ENCODE measurements at places on chromosomes 1 and 21.

GRCh38 chr21:39923476-39923875 lies 56.2 kb downstream of the PCP4 start:
- DNase-seq: no peak

DNA sequence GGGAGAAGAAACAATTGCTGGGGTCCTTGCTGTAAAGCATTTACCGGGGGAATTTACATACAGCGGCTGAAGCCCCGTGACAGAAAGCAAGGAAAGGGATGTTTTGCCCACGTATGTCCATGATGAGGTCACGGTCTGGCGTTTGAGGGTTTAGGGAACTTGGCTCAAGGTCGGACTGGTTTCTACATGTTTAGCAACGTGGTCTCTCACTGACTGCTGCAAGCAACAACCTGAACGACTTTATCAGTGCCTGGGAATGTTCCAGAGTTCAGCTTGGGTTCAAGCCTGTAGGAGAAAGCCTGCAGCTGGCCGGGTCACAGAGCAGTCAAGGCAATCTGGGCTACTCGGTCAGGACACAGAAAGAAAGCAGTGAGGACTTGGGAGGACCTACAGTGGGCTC lies 323.3 kb downstream of the AJAP1 start:
- DNase-seq: no peak

GRCh38 chr1:172320733-172321132 lies 99.8 kb upstream of the C1orf105 start:
- DNase-seq: no peak

DNA sequence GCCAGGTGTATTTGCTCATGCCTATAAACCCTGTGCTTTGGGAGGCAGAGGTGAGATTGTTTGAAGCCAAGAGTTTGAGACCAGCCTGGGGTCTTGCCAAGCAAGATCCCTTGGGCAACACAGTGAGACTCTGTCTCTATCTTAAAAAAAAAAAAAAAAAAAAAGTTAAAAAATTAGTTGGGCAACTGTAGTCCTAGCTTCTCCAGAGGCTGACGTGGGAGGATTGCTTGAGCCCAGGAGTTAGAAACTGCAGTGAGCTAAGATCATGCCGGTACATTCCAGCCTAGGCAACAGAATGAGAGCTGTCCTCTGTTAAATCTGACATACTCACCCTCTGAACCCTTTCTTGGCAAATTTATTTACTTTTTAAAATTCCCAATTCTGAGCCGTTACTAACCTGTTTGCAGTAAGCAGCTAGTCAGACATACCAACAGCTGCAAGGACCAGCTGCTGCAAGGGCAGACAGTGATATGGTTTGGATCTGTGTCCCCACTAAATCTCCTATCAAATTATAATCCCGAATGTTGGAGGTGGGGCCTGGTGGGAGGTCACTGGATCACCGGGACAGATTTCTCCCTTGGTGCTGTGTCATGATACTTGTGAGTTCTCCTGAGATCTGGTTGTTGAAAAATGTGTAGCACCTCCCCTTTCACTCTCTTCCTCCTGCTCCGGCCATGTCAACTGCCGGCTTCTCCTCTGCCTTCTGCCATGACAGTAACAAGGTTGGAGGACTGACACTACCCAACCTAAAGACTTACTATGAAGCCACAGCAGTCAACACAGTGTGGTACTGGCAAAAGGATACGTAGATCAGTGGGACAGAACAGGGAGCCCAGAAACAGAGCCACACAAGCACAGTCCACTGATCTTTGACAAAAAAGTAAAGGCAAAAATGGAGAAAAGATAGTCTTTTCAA lies 10.6 kb downstream of the PARP1 start:
- DNase-seq: no peak

DNA sequence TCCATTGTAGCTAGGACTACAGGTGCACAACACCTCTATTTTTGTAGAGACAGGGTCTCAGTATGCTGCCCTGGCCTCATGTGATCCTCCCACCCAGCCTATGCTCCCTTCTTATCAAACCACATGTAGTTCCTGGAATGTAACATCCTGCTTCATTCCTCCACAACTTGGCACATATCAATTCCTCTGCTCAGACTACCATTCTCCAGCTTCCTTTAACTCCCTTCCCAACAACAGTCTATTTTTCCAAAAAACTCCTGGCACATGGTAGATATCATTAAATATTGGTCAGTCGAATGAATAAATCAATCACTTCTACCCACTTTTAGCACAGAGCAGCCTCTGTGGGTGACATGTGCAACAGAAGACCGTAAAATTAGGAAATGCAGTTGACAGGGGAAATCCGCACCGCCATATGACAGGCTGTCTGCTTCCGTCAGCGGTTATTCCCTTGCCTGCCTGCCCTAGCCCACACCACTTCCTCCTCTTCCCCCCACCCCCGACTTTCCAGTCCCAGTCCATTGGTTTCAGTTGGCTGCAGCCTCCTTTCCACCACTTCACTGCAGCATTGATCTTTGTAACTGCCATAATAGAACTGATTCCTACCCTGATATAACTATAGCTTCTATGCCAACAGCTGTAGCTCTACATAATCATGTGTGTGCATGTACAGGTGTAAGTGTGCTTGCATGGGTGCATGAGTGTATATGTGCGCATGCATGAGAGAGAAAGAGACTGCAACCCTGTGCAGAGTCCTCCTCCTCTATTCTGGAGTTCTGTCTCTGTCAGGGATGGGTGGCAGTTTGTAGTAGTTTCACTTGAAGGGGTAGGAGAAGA lies 6.8 kb upstream of the AKR1A1 start:
- DNase-seq: no peak

GRCh38 chr1:158163000-158163947 lies 17.4 kb upstream of the CD1D start:
- no peak for DNase-seq

GRCh38 chr1:186633116-186633515 lies 47.1 kb downstream of the PTGS2 start:
- no peak for DNase-seq

- no peak for DNase-seq
These were observed 14.0 kb upstream of the CTRC start for GRCh38 chr1:15424146-15424667.

DNA sequence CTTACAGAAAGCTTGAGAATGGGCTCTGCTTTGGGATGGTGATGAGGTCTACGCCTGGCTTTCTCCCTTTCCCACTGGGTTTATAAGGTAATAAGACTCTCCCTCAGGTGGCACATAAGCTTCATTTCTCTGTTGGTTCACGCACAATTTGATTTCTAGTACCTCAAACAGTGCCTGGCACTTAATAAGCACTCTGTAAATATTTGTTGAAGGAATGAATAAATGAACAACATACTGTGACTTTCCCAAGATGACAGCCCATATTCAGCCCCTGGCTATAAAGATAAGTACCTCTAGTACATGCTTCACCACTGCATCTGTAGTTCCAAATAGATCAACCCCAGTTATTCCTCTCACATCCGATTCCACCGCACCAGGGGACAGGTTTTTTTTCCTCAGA lies 17.8 kb downstream of the COPA start:
- no peak for DNase-seq

GRCh38 chr1:8523666-8524206 lies 205.8 kb downstream of the SLC45A1 start:
- no peak for DNase-seq

DNA sequence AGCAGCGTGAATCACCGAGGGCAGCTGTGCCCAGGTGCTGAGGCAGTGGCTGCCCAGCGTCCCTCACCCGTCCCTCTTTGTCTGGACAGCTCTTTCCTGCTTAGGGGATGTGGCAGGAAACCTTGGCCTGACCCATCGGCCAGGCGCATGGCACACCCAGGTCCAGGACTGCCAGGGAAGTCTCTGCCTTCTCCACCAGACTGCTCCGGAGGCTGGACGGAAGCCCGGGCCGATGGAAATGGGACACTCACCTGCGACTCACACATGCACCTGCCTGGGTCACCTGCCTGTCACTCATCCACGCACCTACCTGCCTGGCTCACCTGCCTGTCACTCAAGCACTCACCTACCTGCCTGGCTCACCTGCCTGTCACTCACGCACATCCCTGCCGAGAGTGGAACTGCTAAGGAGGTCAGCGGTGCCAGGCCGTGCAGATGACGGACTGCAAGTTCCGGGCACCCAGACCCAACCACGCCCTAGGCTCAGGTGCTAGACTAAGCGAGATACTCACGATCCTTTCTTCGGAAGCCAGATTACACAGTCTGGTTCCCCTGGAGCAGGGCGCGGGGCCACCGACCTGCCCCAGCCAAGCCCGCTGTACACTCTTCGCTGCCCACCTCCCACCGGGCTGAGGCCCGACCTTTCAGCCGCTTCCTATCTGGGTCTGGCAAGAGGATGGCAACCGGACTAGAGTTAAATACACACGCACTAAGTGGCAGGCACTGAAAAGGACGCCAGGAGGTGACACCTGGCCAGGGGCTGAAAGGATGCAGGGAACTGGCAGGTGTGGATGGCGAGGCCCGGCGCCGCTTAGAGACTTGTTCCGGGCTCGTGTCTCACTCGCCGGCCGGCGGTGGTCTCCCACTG lies 1.1 kb downstream of the UBE2J2 start:
- no peak for DNase-seq

DNA sequence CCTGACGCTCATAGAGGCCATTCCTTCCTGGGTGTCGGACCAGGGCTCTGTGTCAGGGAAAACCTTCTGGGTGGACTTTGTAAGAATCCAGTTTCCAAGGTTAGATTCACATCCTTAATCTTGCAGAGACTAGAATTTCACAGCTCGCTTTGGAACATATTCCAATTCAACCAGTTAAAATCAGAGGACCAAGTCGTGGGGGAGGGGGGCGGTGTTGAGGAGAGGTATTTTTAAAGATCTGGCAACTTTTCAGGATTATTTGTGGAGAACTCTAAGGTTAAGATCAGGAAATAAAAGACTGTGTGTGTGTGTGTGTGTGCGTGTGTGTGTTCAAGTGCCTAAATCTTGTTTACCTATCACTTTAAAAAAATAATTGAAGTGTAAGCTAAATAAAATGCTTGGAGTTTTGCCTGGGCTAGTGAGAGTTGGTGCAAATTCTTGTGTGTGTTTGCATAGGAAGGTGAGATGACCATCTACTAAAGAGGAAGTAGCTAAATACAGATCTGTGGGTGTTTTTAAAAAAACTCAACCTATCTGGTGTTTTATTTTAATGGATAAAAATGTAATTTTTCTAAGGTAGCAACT lies 21.8 kb downstream of the TENT5C start:
- DNase-seq: no peak

DNA sequence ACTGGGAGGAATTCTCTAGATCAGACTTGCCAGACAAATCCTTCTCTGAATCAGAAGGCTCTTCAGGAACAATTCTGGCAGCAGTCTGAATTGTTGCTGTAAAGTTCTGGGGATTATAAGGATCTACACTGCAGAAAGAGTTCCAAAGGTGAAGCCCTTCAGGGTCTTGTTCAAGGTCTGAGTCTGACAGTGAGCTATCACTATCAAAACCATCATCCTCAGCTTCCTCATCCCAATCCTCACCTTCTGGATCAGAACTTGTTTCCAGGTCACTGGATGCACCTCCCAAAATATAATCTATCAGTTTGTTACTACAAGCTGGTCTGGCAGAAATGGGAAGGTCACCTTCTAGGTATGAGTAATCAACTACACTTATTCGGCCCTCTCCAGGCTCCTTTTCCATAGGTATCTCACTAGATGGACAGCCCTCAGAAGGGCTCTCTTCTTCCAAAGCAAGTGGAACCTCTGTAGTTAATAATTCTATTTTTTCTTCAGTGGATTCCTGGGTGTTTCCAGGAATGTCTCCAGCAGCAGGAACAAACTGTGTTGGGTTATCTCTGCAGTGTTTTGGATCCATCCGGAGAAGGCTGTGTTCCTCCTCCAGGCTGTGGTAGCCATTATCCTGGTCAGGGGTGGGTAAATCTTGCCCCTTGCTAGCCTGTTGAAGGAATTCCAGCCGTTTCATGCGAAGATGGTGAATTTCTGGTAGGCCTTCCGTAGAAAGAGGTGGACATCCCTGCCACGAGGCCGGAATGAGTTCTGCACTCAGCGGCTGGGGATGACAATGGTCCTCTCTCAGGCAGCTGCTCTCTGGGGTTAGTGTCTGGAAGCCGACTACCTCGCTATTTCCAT lies 1.6 kb downstream of the PPP1R15B start:
- no peak for DNase-seq

- DNase-seq: no peak
These were observed 31.2 kb downstream of the VAV3 start for GRCh38 chr1:107933736-107934135.

DNA sequence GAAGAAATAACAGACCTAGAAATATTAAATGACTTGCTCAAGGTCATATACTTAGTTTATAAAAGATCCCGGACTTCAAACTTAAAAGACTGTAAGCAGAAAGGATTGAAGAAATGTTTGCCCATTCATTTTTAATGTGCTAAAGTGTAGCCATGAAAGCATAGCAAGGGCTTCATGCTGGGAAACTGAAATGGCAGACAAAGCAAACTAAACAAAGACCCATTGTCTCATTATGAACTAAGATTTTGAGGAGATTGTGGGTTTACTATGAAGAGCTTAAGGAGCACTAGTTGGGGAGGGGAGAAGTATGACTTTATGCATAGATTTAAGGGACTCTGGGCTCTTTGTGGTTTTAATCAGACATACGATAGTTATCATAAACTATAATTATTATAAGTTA lies 26.3 kb downstream of the ADAMTS1 start:
- DNase-seq: no peak

GRCh38 chr1:46812065-46812963 lies 13.5 kb downstream of the CYP4B1 start:
- no peak for DNase-seq

GRCh38 chr1:29119121-29119929 lies 4.4 kb downstream of the TMEM200B start:
- no peak for DNase-seq

DNA sequence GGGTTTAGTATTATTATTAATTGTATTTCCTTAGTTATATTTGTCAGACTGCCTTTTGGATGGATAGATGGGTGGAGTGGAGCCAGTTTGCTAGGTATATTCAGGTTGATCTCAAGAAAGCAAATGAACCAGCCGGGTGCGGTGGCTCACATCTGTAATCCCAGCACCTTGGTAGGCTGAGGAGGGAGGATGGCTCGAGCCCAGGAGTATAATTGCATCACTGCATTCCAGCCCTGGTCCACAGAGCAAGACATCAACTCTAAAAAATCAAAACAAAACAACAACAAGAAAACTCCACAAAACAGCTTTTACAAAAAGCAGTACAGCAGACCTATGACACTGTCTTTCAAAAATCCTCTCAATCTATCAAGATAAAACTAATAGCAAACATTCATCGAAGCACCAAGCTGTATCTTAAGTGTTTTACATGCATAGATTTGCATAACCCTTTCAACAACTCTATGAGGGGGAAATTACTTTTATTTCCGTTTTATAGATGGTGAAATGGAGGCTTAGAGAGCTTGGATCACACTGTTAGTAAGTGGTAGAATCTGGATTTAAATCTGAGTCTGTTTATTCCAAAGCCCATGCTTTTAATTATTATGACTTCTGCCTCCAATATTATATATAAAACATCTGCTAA lies 25.5 kb downstream of the KMO start:
- DNase-seq: no peak

All from vagina (tissue), 2 donors.